NCI-H2029 (cell line): ENCODE measurements at places on chromosomes 6 and 20.

DNA sequence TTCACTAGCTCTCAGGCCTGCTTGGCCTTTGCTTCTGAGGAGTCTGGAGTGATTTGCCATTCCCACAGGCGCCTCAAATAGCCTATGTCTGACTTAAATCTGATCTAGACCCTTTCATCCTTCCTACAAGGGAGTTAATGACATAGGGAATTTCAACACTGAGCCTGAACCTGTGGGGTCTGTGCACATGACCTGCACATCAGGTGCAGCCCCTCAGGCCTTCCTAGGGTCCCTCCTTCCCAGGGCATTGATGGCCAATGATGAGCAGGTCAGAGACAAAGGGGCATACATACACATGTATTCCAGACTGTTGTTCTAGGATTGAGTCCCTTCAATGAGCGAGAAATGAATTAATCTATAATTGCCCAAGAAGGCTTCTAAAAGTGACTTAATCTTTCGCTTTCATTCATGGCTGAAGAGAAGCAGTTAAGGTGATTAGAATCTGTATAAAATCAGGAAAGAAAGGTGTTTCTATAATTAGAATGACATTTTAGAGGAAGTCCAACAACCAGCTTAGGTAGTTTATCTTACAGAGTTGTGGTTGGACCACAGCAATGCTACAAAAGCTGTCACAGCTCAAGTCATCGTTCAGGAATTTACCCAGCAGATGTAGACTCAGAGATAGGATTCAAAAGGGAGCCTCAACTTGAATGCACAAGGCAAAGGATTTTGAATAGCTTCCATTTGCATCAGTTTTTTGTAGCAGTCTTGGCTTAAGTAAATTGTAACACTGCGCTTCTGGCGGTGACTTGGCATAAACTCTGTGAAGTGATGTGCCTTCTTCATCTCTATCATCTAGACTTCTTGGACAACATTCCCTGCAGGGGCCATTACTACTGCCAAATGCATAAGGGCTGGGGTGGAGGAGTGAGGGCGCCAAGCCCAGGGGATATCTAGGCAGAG, 27.0 kb upstream of the TBC1D7 start:
- DNase-seq = no peak

DNA sequence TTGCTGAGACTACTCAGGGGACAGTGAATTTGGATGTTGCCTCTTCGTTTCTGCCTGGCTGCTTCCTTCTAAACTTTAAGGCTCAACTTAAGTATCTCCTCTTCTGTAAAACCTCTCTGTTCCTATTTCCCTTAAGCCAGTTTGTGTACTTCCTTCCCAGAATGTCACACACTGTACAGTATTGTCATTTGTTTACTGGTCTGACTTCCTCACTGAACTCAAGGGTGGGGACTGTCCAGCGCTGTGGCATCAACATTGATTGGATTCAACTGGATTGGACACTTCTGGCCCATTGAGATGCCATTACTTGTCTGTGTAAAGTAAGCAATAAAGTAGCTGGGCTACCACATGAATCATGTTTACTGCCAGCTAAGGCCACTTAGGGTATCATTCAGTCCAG, 69.7 kb downstream of the ANKS1A start:
- DNase-seq = no peak

GRCh38 chr6:118218156-118218555, 311.1 kb downstream of the SLC35F1 start:
- no peak for DNase-seq

- DNase-seq = no peak
Measured at GRCh38 chr6:148780918-148781436, 34.1 kb downstream of the UST start.

DNA sequence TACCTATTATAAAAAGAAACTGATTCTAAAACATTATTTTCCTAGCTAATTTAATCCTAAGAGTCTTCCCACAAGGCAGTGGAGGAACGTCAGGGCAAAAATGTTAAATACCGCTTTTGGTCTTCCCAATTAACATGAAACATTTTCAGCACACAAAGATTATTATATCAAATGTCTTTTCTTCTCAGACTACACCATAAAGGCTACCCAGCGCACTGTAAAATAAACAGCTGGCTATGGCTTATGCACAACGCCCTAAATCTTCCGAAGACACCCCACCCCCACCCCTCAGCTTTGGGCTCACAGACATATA, 1.0 kb downstream of the NUDT3 start:
- no peak for DNase-seq
